ENCODE measurements at places on chromosomes 7 and 10.

GRCh38 chr7:26143298-26144048 lies 8.5 kb upstream of the NFE2L3 start:
- DNase-seq: no peak

- DNase-seq: no peak
Observed at GRCh38 chr7:141430455-141431139, 120.6 kb upstream of the AGK start.

- DNase-seq: no peak
Observed at GRCh38 chr10:3720228-3721019, 64.6 kb downstream of the KLF6 start.

DNA sequence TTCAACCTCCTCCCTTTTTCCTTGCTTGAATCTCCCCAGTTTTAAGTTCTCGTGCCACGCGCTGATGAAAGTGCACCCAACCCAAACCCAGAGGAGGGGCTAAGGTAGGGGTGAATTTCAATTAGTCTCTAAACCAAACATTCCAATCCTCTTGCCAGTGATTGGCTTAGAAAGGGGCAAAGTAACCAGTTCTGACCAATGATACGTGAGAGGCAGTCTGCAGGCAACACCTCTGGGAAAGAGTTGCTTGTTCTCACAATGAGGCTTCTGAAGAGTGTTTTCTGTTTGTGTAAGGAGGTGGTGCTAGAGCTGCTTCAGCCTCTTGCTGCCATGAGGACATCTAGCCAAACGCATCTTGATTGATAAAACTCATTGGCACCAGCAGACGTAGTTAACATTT lies 21.8 kb downstream of the SLC35G1 start:
- DNase-seq: no peak

- no peak for DNase-seq
Observed at GRCh38 chr10:14380746-14381145, 50.0 kb upstream of the FRMD4A start.

DNA sequence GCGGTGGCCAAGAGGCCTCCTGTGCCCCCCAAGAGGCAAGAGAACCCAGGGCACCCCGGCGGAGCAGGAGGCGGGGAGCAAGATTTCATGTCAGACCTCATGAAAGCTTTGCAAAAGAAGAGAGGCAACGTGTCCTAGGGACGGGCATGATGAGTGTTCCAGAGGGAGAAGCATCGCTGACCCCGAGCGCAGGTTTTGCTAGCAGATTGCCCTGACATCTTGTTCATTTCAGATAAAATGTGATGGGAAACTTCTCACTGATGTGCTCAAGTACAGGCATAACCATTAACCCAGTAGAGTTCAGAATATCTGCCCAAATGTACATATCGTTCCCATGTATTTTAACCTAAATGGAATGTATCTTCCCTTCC lies 129.2 kb downstream of the APBB1IP start:
- no peak for DNase-seq

GRCh38 chr10:6558759-6559461 lies 21.2 kb downstream of the PRKCQ start:
- DNase-seq: no peak

- DNase-seq: no peak
Observed at GRCh38 chr7:43302773-43303460, 190.5 kb downstream of the HECW1 start.

DNA sequence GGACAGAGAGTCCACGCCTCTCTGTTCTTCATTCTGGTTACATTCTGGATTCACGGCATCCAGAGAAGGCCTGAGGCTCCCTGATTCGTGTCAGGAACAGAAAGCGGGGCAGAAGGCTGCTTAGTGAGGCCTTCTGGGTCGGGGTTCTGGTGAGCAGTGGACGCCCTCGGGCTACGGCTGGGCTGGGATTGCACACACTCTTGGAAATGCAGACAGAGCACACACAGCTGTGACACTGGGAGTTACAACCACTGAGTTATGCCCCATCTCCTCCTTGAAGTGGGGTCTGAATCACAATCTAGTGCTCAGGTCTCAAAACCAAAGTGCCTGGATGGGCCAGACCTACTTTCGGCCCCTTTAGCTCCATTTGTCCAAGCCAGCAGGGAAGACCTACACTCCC lies 156.9 kb upstream of the GDF10 start:
- no peak for DNase-seq

- DNase-seq: no peak
Observed at GRCh38 chr7:73606801-73607691, 17.3 kb downstream of the MLXIPL start.

DNA sequence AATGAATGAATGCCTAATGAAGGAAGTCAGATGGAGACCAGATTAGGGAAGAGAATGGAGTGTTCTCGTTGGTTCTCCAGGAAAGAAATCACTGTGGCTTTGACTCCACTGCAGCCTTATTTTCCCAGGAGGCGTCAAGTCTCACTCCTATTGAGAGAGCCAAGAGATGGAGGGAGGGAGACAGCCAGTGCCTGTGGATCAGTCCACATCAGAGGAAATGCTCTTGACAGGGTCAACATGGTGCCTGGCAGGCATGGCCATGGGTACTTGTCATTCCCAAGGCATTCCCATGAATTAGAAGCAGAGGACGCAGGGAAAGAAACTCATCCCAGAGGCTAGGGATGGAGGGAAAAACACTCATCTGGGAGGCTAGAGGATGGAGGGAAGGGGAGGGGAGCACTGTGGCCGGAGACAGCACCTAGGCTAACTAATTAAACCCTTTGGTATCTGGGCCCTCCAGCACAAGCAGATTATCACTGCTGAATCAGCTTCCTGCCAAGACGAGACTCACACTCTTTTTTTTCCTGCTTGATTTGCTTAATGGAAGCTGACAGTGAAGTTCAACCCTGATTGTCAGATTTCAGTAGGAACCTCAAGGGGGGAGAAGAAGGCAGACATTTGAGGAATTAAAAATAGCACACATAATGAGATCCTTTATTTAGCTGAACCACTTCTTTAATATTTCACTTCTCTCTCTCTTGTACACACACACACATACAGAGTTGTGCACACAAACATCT lies 1233.2 kb upstream of the AUTS2 start:
- DNase-seq: no peak

GRCh38 chr7:158682456-158682855 lies 22.1 kb downstream of the NCAPG2 start:
- DNase-seq: no peak

DNA sequence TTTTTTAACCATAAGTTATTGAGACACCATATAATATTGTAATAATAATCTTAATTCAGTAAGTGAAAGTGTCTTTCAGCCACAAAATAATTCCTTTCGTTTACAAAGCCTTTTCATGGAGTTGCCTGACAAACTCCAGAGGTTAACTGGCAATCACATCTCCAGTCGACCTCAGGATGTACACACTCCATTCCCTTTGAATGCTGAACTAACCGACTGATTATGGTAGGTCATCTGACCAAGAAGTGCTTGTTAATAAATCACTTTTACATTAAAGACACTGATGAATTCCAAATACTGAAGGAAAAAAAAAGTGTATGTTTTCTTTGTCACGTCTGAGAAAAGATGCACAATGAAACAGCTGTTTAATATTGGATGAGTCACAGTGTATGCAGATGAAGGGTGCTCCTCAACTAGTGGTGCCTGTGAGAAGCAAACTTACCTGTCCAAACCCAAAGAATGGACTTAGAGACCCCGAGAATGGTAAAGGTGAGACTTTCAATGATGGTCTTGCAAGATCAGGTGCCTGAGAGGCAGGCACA lies 348.1 kb upstream of the VWC2 start:
- no peak for DNase-seq

DNA sequence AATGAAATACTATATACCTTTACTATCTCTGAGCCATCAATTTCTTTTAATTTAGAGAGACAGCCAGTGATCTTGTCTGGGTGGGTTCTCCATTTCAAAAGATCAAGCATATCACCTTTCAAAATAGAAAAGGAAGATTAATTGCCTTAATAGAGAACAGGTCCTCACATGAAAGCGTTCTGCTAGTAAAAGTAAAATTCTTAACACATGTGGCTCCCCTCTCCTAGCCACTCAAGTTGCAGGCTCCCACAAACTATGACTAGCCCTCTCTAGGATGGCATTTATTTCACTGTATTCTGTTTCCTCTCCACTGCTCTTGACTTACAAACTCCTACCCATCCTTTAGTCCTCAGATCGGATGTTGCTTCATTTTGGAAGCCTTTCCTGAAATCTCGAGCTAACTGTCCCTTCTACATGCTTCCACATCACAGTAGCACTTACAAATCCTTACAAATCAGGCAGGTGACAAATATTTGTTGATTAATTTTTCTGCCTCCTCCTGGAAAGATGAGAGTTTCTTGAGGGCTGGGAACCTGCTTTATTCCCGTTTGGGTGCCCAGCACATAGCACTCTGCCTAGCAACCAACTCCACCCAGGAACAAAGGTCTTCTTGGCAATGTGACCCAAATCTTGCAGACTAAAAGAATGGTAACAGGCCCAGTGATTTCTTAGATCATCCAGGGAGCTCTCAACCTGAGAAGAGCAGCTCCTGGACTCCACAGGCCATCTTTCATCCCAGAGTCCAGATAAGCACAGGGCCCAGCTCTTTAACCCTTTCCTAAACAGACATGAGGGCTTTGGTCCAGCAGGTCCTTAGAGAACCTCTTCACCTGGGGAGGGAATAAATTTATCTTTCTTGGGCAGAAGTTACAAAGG lies 310.4 kb upstream of the IMMP2L start:
- no peak for DNase-seq

- DNase-seq: no peak
Observed at GRCh38 chr7:23698822-23699221, 11.2 kb upstream of the STK31 start.

DNA sequence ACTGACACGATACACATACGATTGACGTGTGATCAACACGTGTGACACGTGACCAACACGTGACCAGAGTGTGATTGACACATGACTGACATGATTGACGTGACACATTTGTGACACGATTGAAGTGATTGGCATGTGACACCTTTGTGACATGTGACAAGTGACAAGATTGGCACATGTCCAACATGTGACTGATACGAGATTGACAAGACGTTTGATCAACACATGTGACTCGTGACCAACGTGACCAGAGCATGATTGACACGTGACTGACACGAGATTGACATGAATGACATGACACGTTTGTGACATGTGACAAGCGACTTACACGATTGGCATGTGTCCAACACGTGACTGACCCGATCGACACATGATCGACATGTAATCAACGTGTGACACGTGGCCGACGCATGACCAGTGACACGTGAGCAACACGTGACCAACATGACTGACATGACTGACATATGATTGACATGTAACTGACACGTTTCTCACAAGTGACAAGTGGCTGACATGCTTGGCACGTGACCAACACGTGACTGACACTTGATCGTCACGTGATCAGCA lies 22.0 kb downstream of the CRPPA start:
- DNase-seq: no peak

DNA sequence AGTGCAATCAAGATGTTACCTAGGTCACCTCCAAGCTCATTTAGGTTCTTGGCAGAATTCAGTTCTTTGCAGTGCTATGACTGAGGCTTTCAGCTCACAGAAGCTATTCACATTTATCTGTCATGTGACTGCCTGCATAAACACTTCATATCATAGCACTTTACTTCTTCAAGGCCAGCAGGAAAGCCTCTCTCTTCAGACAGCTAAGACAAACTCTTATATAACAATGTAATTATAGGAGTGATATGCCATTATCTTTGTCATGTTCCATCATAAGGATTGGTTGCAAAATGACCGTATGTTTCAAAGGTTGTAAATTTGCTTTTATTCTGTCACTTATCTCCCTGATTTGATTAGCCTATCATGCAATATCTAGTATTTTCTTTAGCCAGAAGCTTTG lies 78.8 kb upstream of the TMEM196 start:
- no peak for DNase-seq

- DNase-seq: no peak
Observed at GRCh38 chr10:938941-939678, 7.6 kb upstream of the LARP4B start.

GRCh38 chr7:139682136-139683013 lies 95.4 kb downstream of the HIPK2 start:
- DNase-seq: no peak

DNA sequence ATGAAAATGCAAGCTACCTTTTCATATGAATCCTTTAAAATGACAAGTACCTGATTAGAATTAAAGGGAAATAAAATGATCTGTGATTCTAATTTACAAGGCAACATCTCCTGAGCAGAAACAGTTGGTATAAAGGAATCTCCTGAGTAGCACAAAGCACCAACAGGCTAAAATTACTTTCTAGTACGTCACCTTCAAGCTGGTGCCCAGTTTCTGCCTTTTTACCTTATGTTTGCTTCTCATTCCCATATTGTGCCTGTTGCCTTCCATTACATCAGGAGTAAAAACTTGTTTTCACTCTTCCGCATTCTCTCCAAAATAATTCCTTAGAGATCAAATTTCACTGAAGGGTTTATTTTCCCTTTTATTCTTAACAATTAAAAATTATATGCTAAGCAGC lies 587.1 kb upstream of the KCND2 start:
- no peak for DNase-seq

DNA sequence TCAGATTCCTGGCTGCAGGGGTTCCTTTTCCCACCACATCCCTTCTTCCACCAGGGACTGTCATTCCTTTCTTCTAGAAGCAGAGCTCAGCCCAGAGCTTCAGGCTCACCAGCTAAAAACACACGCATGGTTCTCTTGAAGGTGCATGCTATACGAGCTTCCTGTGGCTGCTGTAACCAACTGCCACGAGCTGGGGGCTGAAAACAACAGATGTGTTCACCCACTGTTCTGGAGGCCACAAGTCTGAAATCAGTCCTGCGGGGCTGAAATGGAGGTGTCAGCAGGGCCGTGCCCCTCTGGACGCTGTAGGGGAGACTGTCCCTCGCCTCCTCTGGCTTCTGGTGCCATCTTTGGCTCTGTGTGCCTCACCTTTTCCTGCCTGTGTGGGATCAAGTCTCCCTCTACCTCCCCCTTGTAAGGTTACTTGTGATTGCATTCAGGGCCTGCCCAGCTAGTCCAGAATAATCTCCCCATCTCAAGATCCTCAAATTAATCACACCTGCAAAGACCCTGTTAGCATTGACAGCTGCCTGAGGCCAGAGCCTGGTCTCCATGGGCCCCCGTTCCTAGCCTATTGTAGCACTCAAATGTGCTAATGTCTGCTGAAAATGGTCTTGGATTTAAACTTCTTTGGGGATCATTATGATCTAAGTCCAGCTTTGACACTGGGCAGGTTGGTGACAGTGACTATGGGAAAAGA lies 13.7 kb downstream of the RAB19 start:
- DNase-seq: no peak

- DNase-seq: no peak
Observed at GRCh38 chr7:24882989-24883621, 96.9 kb downstream of the OSBPL3 start.

GRCh38 chr7:91771394-91771793 lies 109.1 kb downstream of the MTERF1 start:
- no peak for DNase-seq

Data from NCI-H524 treated with DMSO at 0.1 percent for 48 hours (cell line).